ENCODE measurements at places on chromosomes 3 and 15.

DNA sequence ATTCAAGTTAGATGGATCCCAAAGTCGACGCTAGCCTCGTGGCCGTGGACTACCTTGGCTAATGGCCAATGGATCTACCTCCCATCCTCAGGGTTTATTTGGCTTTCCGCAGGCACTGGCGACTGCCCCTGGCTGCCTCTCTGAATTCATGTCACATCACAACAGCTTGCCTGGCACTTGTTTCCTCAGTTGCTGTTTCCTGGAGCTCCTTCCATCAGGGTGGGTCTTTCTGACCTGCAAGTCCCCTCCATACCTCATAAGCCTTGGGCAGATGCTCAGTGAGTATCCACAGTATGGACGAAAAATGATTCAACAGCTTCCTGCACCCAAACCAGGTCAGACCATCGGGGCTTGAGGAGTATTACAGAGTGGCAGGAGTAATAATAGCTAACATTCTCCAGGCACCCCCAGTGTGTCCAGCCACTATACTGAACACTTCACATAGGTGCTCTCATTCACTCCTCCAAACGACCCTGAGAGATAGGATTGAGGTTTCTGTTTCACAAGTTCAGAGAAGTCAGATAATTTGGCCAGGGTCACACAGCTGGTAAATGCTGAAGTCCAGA is 311.5 kb downstream of the TLE3 start:
- no peak for DNase-seq

DNA sequence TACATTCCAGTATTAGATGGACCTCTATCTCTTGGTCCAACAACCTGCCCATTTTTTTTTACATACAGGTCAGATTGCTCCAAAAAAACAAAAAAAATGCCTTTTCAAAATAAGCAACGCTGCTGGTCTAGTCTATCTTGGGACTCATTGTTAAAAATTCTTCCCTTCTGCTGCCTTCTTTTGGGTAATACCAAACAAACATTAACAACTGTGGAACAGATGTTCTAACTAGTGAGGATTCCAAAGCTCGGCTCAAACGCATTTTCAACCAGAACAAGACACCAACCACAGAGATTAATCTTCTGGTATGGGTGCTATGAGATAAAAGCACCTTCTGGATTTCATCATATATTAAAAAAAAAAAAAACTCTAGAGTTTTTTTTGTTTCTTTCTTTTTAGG is 24.7 kb downstream of the ARHGAP31 start:
- DNase-seq, result peak; percentile 52

DNA sequence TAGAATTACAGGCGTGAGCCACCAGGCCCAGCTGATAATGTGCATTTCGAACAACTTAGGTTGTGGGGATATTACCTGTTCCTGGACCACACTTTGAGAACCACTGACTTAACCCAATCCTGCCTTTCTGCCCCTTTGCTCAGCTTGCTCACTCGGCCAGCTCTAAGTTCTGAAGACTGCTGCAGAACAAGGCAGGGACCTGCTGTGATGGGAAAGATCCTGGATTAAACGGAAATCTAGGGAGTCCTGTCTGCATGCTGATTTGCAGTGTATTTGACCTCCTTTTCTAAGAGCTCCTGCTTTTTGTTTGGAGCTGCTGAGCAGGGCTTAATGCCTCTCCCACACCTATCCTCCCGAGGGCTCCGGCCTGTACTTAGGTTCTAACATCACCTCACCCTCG is 2.9 kb downstream of the LTK start:
- DNase-seq, result no peak

DNA sequence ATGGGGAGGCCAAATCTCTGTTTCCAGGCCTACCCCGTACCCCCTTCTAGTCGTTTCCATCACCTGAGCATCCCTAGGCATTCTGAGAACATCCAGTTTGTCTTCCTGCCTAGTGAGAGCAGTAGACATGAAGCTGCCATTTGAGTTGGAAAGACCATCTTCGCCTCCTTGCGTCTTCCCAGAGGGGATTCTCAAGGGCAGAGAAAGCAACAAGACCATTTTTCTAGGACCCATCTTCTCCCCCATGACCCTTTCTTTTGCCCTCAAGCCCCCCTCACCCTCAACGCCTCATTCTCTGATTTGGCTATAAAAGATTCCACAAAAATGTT is 148.7 kb upstream of the BHLHE40 start:
- no peak for DNase-seq

GRCh38 chr15:80777137-80777536 is 2.0 kb upstream of the CEMIP start:
- DNase-seq, result peak; percentile 25

DNA sequence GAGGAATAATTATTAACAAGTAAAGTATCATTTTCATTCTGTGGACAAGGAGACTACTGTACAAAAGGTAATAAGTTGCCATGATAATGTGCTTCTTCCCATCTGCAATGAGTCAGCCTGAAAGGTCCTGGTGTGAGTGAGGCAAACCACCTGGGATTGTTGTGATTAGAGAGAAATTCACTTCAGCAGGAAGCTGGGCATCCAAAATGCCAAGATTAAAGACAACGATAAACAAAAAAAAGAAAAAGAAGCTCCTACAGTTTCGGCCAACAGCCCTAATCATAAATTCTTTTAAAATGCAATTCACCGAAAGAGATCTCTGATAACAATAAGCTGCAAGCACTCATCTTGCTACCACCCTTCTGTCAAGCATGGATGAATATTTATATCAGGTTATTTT is 507.8 kb downstream of the TUSC7 start:
- DNase-seq, result no peak

GRCh38 chr3:161859865-161860450 is 363.4 kb downstream of the OTOL1 start:
- DNase-seq, result peak; percentile 8

Data from hematopoietic multipotent progenitor cell treated with erythropoietin and hydrocortisone succinate and interleukin-3 and kit ligand, for 6 days (in vitro differentiated cells).